ENCODE measurements at places on chromosomes 3 and 15.
A peak's percentile ranks its signal among the peaks of the same experiment; 100 is the strongest.

DNA sequence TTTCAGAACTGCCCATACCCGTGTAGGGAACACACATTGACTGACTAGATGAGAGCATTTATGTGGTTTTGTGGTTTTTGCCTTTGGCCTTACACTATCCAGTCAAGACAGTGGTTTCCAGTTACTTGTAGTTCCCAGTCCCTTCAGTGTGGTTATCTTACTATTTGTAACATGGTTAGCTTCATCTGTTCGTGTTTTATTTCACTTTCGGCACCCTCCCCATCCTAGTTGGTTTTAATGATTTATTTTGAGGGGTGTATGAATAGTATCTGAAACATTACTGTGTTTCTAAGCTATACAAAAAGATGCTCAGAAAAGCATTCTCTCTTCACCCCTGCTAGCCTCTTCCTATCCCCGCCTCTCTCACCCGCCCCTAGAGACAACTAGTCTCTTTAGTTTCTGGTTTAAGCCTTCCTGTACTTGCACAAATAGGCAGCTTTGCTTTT is 14.1 kb downstream of the LYSMD4 start:
- no peak for DNase-seq

DNA sequence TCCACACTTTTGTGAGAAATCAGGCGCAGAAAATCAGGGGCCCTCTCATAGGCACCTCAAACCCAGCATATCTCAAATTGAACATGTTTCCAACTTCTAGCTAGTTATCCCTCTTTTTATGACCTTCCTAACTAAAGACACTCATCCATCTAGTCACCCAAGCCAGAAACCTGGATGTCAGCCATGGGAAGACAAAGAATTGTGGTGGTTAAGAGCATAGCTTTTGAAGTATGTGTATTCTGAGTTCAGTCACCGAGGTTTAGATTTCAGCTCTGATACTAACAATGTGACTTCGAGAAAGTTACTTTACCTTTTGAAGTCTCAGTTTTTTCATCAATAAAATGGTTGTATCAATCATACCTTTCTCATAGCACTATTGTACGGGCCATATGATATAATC is 495.5 kb downstream of the NLGN1 start:
- DNase-seq: no peak

DNA sequence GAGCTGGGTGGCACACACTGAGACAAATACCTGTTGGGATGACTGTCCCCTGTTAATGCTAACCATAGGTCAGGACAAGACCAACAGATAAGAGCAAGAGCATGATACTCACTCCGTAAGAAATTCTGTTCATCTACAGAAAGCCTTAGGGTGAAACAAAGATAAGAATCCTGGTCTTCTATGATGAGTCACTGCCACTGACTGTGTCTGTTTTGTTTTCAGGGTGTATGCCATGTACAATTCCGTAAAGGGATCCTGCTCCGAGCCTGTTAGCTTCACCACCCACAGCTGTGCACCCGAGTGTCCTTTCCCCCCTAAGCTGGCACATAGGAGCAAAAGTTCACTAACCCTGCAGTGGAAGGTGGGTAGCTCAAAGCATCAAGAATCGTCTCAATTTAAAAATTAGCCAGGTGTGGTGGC is 141.1 kb downstream of the GHSR start:
- DNase-seq: no peak

DNA sequence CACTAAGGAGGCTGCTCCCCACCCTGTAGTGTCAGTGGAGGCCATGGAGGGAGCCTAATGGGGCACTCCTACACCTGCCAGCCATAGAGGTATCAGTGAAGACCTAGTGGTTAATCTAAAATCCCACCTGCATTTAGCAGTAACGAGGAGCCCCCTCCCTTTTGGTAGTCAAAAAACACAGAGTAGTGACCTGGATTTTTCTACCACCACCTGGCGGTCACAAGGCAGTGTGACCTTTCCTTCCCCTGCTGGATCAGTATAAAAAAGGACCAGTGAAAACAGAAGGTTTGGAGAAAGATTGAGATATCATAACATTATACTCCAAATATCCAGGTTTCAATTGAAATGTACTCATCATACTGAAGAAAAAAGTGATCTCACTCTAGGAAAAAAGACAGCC is 241.2 kb downstream of the PYDC2 start:
- DNase-seq: no peak

- no peak for DNase-seq
Measured at GRCh38 chr3:185940951-185941350, 3.1 kb upstream of the TRA2B start.

DNA sequence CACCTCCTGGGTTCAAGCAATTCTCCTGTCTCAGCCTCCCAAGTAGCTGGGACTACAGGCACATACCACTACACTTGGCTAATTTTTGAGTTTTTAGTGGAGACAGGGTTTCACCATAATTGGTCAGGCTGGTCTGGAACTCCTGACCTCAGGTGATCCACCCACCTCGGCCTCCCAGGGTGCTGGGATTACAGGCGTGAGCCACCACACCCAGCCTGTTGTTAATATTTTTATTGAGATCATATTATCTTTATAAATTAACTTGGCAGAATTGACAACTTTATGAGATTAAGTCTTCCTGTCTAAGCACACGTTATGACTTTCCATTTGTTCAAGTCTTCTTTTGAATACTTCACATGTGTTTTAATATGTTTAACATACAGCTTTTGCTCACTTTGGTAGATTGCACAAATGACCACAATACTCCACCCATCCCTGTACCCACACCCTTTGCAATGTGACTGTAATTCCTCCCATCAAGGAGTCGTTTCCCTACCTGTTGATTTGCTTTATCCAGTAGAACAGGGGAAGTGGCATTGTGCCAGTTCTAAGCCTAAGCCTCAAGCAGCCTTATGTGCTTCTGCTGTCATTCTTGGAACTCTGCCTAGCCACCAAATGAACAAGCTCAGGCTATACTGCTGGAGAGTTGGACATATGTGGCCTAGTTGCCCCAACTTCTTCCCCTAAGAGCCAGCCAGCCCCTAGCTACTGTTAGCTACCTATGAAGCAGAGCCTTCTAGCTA is 8.2 kb downstream of the XYLB start:
- no peak for DNase-seq

GRCh38 chr15:58598829-58599210 is 150.7 kb downstream of the ADAM10 start:
- no peak for DNase-seq

DNA sequence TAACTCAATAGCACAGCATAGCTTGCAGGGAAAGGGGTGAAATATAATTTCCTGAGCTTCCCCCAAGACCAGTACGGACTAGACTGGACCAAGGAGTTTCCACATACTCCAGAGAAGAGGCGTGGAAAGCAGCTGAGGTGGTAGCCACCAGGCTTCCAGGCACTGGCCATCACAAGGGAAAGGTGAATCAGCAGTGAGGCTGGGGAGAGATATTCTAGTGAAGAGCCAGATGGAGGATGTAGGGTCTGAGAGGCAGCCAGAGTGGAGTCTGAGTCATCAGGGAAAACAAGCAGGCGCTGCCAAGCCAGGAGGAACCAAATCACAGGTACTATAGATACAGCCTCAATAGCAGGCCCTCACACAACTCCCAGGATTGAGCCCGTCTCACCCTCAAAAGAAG is 9.6 kb upstream of the RASA2 start:
- DNase-seq: no peak

DNA sequence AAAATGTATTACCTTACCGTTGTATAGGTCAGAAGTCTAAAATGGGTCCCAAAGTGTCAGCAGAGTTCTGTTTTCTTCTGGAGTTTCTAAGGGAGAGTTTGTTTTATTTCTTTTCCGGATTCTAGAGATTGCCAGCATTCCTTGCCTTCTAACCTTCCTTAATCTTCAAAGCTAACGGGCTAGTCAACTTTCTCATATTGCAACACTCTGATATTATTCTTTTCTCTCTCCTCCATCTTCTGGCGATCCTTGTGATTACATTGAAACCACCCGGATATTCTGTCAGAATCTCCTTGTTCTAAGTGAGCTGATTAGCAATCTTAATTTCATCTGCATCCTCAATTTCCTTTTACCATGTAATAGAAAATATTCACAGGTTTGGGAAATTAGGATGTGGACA is 36.2 kb upstream of the AADACL2 start:
- no peak for DNase-seq

GRCh38 chr3:54538346-54538745 is 389.5 kb downstream of the LRTM1 start:
- no peak for DNase-seq

DNA sequence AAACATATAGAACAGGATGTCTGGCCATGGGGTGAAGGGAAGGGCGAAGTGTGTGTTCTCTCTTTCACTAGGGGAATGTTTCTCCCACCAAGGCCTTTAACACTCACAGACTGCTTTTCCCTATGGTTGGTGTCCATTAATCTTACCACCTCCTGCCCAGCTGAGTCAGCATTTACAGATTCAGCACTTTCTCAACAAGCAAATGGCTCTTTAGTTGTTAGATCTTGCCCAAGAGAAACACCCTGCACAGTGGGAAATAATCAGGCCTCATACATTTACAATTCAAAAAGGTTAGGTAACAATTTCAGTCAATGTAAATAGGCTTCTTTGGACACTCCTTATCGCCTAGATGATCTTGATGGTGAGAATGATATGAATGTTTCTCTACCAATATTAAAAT is 418.2 kb downstream of the EPHA3 start:
- no peak for DNase-seq

DNA sequence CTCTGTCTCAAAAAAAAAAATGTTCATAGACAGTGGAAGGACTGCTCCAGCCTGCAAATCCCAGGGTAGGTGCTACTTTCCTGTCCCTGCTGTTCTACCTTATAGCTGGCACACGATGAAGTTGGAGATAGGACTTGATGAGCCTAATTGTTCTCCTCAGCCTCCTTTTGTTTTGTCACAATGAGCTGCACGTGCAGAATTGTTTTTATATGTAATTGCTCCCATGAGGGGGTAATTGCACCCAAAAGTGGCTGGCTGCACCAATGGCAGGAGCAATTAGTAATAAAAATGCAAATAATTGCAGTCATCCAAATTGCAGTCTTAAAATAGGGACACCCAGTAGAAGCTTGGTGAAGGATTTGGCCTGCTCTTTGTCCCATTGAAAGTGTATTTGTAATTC is 63.0 kb upstream of the PFN2 start:
- DNase-seq: no peak

- DNase-seq: no peak
Measured at GRCh38 chr15:70566989-70567388, 196.4 kb downstream of the UACA start.

GRCh38 chr15:87167706-87168105 is 1088.0 kb downstream of the AGBL1 start:
- DNase-seq: no peak

DNA sequence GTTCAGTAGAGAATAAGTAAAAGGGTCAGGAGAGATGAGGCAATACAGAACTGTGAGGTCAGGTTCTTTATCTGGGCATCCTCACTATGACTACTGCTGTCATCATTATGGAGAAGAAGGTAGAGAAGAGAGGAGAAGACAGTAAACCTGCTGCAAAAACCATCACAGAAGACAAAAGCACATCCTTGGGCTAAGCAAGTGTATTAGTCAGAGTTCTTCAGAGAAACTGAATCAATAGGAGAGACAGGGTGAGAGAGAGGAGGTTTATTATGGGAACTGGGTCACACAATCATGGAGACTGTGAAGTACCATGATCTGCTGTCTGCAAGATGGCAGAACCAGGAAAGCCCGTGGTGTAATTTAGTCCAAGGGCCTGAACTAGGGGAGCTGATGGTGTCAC is 9.5 kb upstream of the ABHD17C start:
- no peak for DNase-seq

DNA sequence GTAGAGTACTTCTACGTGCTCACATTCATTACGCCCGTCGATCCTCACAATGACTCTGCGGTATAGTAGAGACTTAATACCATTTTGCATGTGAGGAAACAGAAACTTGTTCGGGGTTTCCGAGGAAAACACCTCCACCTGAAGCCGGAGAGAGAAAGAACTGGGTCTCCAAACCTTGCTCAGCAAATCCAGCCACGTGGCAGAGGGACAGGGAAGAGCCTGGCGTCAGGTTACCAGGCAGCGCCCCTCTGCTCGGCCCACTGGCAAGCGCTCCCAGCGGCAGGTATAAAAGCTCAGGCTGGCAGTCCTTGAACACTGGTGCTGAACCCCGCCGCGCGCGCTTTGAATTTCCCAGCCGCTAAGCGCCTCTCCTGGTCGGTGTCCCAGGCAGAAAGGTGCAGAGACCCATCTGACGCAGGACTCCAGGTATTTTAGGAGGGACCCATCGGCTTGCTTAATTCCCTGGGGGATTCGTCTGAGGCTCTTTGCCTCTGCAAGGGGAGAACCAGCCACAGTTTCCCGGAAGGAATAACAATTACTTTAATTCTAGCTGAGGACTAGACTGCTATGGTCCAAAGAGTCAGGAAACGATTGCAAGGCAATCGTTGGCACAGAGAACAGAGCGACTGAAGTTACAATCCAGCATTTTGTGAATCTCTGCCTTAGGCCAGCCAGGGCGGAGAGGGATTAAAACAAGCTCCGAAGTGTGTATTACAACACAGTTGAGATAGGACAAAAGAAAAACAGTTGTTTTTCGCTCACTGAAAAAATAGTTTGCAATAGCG is at the start of gene C2CD4A:
Gene C2CD4A, plus strand, starts transcription at position 315 of the 785 bp plus-strand sequence. CDS start 637 bp downstream, outside the sequence.
- DNase-seq: peak; percentile 43

DNA sequence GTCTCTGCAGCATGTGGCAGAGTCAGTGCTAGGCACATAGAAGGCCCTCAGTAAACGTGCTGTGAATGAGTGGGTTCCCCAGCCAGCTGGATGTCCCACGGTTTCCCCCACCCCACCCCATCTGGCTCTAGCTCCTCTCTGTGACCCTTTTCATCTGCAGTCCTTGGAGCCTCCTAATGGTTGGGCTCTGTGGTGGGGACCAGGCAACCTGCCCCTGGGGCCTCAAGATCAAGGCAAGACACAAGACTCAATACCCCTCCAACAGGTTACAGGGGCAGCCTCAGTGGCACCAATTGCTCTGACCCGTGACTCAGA is 17.1 kb upstream of the CYP11A1 start:
- DNase-seq: no peak

DNA sequence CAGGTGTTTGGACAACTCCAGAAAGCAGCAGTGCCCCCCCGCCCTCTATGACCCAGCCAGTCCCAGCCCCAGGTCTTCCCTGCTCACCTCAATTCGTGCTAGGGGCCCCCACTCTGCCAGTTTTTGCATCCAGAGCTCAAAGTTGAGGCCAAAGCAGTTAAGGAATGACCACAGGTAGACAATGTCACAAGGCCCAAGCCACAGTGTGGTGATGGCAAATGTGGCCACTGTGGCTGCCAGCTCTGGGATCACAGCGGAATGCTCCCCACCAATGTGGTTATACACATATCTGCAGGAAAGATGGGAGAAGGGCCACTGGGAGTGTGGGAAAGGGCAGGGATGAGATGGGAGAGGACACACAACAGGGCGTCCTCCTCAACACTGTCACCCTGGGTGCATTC is 8.2 kb downstream of the KLHL40 start:
- no peak for DNase-seq
